Large intestine (tissue), 12 donors: ENCODE measurements at places on chromosomes 4 and X.
A peak's percentile ranks its signal among the peaks of the same experiment; 100 is the strongest.

DNA sequence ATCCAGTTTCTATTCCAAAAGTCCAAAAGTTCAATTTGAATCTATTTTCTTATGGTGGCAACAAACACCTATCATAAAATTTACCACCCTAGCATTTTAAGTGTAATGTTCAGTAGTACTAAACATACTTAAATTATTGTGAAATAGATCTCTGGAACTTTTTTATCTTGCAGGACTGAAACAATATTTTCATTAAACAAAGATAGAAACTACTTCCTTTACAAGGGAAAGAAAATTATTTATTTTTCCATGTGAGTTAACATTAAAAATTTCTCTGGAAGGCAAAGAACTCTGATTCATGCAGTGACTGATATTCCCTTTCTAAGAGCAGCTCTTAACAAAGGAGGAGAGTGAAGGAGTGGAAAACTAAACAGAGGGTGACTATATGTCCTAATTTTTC, 40.2 kb downstream of the ADH7 start:
- no peak overlapping the region for H3K4me3 ChIP-seq
- H3K27ac ChIP-seq: peak overlapping the region; percentile 41
- H3K4me1 ChIP-seq: peaks cover 4% of the 10 kb centered on the region
- H3K36me3 ChIP-seq: no peaks in the 10 kb centered on the region
- DNase-seq: peak; percentile 51

DNA sequence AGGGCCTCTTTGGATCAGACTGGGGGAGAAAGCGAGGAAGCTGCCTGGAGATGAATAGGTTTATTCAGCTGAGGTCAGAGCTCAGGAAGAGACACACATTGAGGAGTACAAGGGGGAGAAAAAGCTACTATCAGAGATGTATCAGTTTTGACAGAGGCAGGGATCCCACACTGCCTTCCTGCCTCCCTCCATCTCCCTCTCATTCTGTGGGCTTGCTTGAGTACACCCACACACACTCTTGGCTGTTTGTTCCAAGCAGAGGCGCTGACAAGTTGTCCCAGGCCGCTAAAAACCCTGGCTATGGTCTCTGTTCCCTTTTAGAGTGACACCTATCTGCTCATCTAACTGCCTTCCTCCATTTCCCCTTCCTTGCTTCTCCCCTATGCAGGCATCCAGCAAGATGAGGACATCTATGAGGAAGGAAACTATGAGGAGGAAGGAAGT, 5.2 kb downstream of the TSPYL2 start:
- no peak overlapping the region for H3K4me3 ChIP-seq
- peaks cover 19% of the 10 kb centered on the region for H3K36me3 ChIP-seq
- no peak overlapping the region for H3K27ac ChIP-seq
- peaks cover 6% of the 10 kb centered on the region for H3K4me1 ChIP-seq
- no peaks in the 10 kb centered on the region for H3K27me3 ChIP-seq

- peak; percentile 30 for DNase-seq
- no peaks in the 10 kb centered on the region for H3K36me3 ChIP-seq
- H3K4me3 ChIP-seq: no peak overlapping the region
- peaks cover 2% of the 10 kb centered on the region for H3K4me1 ChIP-seq
- H3K27ac ChIP-seq: peak overlapping the region; percentile 60
Measured at GRCh38 chrX:10582215-10582733, 38.1 kb downstream of the MID1 start.

DNA sequence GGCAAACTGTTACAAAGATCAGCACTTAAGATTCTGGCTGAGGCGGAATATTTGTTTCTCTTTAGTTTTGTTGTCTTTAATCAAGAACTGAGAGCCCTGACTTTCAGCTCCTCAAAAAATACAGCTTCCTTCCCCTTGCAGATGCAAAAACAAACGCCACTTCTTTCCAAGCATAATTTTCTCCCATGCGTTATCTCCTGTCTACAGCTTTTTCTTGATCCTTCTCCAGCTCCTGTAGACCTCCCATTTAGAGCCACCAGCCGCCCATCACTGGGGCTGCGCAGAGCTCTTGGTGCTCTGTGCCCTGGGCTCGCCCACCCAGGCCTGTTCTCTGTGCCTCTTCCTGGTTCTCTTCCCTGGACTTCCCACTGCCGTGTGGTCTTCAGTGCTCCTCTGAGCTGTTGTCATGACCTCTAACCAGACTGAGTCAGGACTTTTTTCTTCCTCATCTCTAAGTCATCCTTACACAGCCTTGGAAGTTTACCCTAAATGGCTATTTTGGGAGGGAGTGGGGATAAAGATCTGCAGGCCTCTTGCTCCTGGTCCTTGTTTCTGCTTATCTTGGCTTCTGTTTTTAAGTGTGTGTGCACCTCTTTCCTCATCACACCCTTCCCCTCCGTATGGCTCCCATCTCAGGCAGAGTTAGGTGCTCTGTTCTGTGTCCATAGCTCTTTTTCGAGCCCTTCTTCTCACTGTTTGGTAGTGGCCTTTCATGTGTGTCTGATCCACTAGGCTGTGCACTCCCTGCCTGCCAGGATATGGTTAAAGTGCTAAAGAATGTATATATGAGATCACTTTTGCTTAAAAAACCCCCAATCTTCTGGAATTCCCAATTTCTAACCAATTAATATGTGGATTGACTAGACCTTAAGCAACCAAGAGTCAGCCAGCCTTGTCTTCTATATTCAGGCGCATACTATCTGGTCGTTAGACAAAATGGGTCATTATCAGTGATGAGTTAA, 122.5 kb downstream of the PTTG2 start:
- peaks cover 60% of the 10 kb centered on the region for H3K4me1 ChIP-seq
- H3K27ac ChIP-seq: no peak overlapping the region
- no peak overlapping the region for H3K4me3 ChIP-seq
- peaks cover 28% of the 10 kb centered on the region for H3K36me3 ChIP-seq
- H3K27me3 ChIP-seq: no peaks in the 10 kb centered on the region

DNA sequence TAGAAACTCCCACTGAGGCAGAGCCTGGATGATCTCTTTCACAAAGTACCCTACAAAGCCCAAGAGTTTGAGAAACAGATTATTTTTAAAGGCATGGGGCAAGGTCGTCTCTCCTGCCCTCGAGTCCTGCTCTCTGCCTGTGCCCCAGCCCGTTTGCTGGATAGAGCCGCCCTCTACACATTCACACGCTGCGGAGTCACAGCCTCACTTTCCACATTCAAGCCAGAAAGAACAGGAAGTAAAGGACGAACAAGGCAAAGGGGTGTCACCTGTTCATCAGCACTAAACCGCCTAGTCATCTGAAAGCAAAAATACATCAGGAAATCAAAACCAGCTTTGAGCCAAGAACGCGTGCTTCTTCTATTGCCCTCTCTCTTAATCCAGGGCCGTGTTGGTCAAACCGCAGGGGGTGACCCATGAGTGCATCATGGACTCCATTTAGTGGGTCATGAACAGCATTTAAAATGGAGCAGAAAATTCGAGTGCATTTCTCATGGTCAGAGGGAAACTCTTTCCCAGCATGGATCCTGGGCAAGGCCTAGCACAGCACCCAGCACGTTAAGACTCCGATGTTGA, 83.4 kb downstream of the PHKA2 start:
- no peak overlapping the region for H3K4me3 ChIP-seq
- DNase-seq: no peak
- no peak overlapping the region for H3K27ac ChIP-seq
- no peaks in the 10 kb centered on the region for H3K4me1 ChIP-seq
- H3K27me3 ChIP-seq: no peaks in the 10 kb centered on the region
- peaks cover 22% of the 10 kb centered on the region for H3K36me3 ChIP-seq

DNA sequence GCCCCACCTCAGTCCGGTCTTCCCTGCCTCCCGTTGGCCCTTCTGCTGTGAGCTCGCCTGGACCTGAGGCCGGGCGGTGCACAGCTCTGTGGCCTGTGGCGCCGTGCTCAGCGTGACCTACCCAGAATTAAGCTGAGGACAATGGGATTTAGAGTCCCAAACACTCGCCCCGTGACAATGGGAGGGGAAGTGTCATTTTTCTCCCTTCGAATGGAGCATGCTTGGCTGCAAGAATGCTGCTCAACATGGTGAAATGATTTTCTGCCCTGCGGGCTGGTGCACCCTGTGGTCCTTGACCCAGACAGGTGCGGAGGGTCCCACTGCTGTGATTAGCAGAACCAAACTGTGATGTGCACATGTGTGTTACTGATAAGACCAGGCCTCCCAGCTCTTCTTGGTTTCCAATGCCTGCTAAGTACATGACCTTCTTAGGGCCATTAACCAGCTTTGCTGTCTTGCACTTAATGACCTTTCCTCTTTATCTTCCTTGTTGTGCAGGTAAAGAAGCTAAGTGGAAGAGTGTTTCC, 772 bp downstream of the EOLA1 start:
- peak; percentile 58 for DNase-seq
- no peaks in the 10 kb centered on the region for H3K36me3 ChIP-seq
- H3K27me3 ChIP-seq: no peaks in the 10 kb centered on the region
- peak overlapping the region; percentile 95 for H3K27ac ChIP-seq
- H3K4me1 ChIP-seq: peaks cover 3% of the 10 kb centered on the region
- peak overlapping the region; percentile 89 for H3K4me3 ChIP-seq

- H3K27me3 ChIP-seq: no peaks in the 10 kb centered on the region
- H3K4me3 ChIP-seq: no peak overlapping the region
- H3K27ac ChIP-seq: no peak overlapping the region
Measured at GRCh38 chr4:136183513-136183912, 1348.8 kb downstream of the PCDH18 start.

- H3K27ac ChIP-seq: no peak overlapping the region
- H3K27me3 ChIP-seq: no peaks in the 10 kb centered on the region
- no peak overlapping the region for H3K4me3 ChIP-seq
- H3K36me3 ChIP-seq: no peaks in the 10 kb centered on the region
- no peak for DNase-seq
- H3K4me1 ChIP-seq: no peaks in the 10 kb centered on the region
Measured at GRCh38 chr4:45100956-45101818, 374.8 kb upstream of the GNPDA2 start.

DNA sequence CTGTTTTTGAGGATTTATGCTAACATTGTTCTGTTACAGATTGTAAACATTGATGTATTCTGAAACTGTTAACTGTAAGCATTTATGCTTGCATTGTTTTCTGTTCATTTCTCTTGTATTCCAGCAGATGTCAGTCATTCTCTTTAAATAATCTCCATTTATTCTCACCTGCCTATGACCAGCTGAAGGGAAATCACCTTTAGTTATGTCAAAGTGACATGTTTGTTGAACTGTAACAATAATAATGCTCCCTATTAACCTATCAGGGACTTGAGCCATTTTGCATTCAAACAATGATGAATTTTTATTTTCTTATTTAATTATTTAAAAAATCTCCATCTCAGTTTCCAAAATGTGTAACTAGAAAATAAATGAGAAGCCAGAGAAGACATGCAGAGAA, 58.0 kb downstream of the SPCS3 start:
- no peak overlapping the region for H3K27ac ChIP-seq
- H3K4me3 ChIP-seq: no peak overlapping the region
- no peaks in the 10 kb centered on the region for H3K36me3 ChIP-seq

DNA sequence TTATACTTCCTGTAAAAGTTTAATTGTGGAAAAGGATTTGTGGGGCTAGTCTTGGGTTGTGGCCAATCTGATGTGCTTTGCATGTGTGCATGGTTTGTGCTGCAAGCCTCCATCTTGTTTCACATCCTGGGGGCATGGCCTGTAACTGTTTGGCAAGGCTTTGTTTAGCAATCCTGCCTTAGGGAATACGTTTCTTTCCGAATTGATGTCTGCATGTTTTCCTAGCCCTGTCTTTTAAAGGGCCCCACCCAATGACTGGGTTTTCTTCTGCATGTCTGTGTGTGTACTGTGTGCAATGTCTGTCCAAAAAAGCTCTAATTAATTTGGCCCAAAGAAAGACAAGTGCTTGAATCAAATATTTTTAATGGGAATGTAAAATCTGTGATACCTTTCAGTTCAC, 74.6 kb upstream of the MID1IP1 start:
- no peaks in the 10 kb centered on the region for H3K36me3 ChIP-seq
- no peak overlapping the region for H3K4me3 ChIP-seq
- DNase-seq: no peak
- no peaks in the 10 kb centered on the region for H3K27me3 ChIP-seq

GRCh38 chr4:145061318-145061920, 36.6 kb downstream of the ANAPC10 start:
- no peaks in the 10 kb centered on the region for H3K27me3 ChIP-seq
- H3K36me3 ChIP-seq: peaks cover 5% of the 10 kb centered on the region
- DNase-seq: peak; percentile 39
- H3K27ac ChIP-seq: no peak overlapping the region

DNA sequence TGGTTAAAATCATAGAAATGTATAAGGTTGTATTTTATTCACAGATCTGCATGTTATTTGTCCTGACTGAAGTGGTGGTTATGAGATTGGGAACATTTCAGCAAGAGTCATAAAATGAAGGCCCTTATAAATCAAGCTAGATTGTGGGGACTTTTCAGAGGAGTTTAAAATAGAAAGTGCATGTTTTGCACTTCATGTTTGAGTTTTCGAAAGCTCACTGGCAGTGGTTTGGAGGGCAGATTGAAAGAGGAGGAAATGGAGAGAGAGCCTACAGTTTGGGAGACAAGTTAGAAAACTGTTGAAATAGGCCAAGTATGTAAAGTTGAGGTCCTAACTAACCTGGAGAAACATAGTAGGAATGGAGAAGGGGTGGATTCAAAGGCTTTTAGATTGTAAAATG, 124.9 kb downstream of the KDM6A start:
- no peak overlapping the region for H3K4me3 ChIP-seq
- H3K27me3 ChIP-seq: no peaks in the 10 kb centered on the region
- no peaks in the 10 kb centered on the region for H3K4me1 ChIP-seq
- DNase-seq: no peak
- H3K27ac ChIP-seq: no peak overlapping the region

DNA sequence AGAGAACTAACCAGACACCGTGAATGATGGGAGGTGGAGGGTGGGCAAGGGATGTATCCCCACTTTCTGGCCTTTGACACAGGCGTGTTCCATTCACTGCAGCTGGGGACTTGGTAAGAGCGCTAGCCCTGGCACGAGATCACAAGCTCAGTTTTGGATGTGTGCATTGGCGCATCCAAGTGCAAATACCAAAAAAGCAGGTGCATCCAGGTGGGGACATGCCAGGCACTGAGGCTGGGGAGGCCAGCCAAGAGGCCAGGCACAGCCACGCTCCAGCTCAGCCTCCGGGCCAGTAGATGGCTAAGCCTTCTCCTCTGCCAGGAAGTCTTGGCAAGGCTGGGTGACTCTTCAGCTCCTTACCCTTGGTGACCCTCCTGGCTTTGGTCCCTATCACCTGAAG, 4.4 kb upstream of the ZFP92 start:
- no peak overlapping the region for H3K4me3 ChIP-seq
- no peaks in the 10 kb centered on the region for H3K27me3 ChIP-seq
- no peaks in the 10 kb centered on the region for H3K36me3 ChIP-seq

- no peak overlapping the region for H3K27ac ChIP-seq
- H3K4me3 ChIP-seq: no peak overlapping the region
- DNase-seq: no peak
Measured at GRCh38 chr4:190015538-190016368, 11.3 kb downstream of the FRG2 start.

- no peak overlapping the region for H3K4me3 ChIP-seq
- no peaks in the 10 kb centered on the region for H3K27me3 ChIP-seq
- H3K4me1 ChIP-seq: no peaks in the 10 kb centered on the region
- H3K36me3 ChIP-seq: no peaks in the 10 kb centered on the region
Measured at GRCh38 chr4:124867536-124867935, 155.0 kb upstream of the ANKRD50 start.

DNA sequence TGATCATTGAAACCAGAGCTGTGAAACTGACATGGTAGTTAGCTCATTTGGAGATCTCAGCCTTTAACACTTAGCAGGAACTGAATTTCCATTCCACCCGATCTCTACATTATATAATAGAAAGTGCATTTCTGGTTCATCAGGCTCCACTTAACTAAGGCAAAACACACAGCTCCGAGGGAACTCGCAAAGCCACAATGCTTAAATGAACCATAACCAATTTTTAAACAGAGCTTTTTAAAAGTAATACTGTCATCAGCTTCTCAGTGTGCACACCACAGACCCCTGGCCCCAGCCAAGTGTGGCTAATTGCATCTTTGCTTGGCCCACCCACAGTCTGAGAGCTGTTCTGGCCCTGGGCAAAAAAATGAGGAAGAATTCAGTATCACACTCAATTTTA, 66.1 kb downstream of the DCHS2 start:
- no peak overlapping the region for H3K4me3 ChIP-seq
- no peak for DNase-seq
- H3K27ac ChIP-seq: no peak overlapping the region
- H3K4me1 ChIP-seq: no peaks in the 10 kb centered on the region
- no peaks in the 10 kb centered on the region for H3K36me3 ChIP-seq
